A549 treated with GW870086 at 1 μM for 4 hours (cell line): ENCODE measurements at places on chromosomes 1 and 21. TPM values are rescaled to one million over a fixed set of nuclear protein-coding genes. Genes with fewer than 3 reads are reported as not detected.

The NEXN gene
- 6.3 to 9.0 TPM (median 6.5 TPM) in 5 replicates for total RNA-seq

The ARHGAP29 gene
- total RNA-seq, result 11.0 to 16.5 TPM (median 15.2 TPM) in 5 replicates

The PTPRC gene
- not detected in 5 replicates for total RNA-seq

The SHISA4 gene
- 12.1 to 18.3 TPM (median 16.2 TPM) in 5 replicates for total RNA-seq

The LRRC39 gene
- 0.10 TPM in 1 of 5 replicates, not detected in the others for total RNA-seq

The SLC44A3 gene
- 1.3 to 2.2 TPM (median 1.7 TPM) in 5 replicates for total RNA-seq

The OR14A2 gene
- not detected in 5 replicates for total RNA-seq
